Activated CD4-positive, alpha-beta T cell treated with anti-CD3 and anti-CD28 coated beads, Interleukin-2, amount 50 U/mL, for 1 hour (primary cell): ENCODE measurements at places on chromosomes 12 and 14.

DNA sequence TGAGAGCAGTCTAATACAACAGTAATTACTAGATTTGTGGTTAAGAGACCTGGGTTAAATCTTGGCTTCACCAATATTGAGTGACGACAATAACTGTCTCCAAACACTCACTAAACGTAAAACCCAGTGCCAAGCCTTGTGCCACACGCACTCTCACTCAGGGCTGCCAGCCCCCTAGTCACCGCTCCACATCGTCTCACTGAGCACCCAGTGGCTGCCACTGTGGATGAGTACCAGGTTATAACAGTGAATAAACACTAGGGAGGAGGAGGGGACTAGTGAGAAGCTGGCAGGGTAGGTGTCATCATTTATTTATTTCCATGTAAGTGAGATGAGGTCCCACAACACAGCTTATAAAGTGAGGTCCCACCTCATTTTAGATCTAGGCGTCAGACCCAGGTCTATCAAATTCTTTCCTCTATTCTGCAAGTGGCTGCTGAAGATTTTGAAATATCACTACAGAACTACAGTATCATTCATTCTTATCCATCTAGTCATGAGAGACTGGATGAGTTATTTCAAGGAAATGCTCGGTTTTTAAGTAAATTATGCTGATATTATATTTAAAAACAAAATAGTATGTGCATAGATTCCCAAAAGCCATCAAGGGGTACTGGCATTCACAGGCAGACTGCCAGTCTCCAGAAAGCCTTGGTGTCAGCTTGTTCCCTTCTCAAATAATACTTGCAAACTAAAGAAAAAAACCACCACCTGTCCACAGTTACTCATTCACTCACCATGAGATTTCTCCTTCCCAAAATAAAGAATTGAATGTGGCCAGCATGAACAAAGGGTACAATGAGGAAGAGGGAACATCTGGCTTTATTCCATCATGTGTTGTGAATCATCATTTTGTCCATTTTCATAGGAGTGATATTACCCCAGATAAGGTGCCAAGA, 84.0 kb downstream of the PTPN21 start:
- DNase-seq, result no peak

- DNase-seq, result no peak
Measured at GRCh38 chr12:118709946-118710345, 271.4 kb upstream of the SRRM4 start.

DNA sequence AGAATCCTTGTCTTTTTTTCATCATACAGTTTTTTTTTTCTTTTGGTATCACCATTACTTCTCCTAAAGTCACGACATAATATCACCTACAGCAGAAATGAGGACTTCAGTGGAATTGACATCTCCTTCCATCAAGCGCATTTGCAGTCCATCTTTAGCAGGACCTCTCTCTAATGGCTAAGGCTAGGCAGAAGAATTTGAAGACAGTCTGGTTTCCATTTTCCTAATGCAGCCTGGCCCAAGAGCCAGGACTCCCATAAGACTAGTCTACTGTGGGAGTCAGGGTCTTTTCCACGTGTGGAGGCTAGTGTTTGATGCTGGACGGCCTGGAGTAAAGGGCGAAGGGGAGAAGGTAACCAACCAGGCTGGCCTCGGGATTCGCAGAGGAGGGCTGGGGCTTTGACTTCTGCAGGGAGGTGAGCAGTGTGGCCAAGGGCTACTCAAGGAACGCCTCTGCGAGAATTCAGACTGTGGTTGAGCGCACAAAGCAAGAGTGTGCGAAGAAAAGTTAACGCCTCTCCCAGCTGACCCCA, 769 bp upstream of the ZNF740 start:
- no peak for DNase-seq

- DNase-seq, result no peak
Measured at GRCh38 chr14:57981817-57982560, 116.1 kb upstream of the SLC35F4 start.

- DNase-seq, result no peak
Measured at GRCh38 chr12:118035190-118036041, 18.9 kb downstream of the RFC5 start.

- DNase-seq, result no peak
Measured at GRCh38 chr12:82723093-82723492, 36.4 kb downstream of the TMTC2 start.
